ENCODE measurements at places on chromosomes 4 and X.

GRCh38 chrX:69021141-69021960, 143.9 kb downstream of the PJA1 start:
- DNase-seq = peak; percentile 31

- DNase-seq = no peak
Observed at GRCh38 chrX:132491191-132491590, 2.4 kb upstream of the MBNL3 start.

DNA sequence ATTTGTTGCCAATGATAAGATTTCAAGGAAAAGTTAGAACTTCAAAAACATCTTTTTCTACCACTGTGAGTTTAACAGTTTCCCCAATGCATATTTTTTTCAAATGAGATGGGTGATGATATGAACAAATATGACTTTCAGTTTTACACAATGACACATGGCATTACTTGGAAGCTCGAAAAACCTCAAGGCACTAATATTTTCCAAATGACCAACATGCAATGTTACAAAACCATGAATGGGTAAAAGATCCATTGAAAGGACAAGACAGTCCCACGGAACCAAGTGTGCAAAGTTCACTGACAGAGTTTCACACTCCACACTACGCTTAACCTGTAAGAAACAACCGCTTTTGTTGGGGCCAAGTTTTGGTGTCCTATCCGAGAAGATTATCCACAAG, 84.5 kb downstream of the CD99L2 start:
- DNase-seq = no peak

- no peak for DNase-seq
Observed at GRCh38 chr4:1503583-1504471, 97.6 kb upstream of the NKX1-1 start.

DNA sequence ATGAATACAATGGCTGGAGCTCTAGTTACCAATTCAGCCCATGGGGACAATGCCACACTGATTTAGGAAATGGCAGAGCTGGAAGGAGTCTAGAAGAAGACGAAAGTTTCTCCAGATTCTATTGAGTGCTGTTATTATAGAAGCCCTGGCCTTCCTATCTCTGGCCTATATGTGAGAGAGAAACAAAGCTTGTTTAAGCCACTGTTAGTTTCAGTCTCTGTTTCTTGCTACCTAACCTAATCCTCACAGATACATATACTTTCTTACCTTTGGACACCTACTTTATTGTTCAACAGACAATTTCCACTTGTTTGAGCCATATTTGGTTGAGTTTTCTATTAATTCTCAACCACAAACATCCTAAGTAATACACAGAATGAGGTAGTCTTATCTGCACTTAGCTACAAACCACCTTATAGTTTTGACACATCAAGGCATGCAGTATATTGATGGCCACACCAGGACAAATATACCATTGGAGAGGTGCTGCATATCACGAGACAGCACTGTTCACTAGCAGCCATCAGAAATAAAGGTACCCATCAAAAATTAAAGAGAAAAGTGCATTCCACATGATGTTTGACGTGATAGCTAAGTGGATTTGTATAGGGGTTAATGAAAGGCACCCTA, 190.2 kb downstream of the SMIM20 start:
- no peak for DNase-seq

Measured in esophagus muscularis mucosa (tissue), 4 donors.